Osteocyte (in vitro differentiated cells): ENCODE measurements at places on chromosomes 4 and X.

GRCh38 chrX:108126661-108127060 lies 35.1 kb downstream of the ATG4A start:
- no peak overlapping the region for H3K27ac ChIP-seq
- no peak overlapping the region for H3K4me3 ChIP-seq
- H3K27me3 ChIP-seq: no peaks in the 10 kb centered on the region
- DNase-seq: no peak
- H3K36me3 ChIP-seq: peaks cover 29% of the 10 kb centered on the region

GRCh38 chr4:3399277-3400194 lies 42.2 kb upstream of the HGFAC start:
- no peak overlapping the region for H3K27ac ChIP-seq
- H3K4me3 ChIP-seq: no peak overlapping the region
- peaks cover 13% of the 10 kb centered on the region for H3K4me1 ChIP-seq

- no peak overlapping the region for H3K4me3 ChIP-seq
- DNase-seq: no peak
- H3K27me3 ChIP-seq: no peaks in the 10 kb centered on the region
- H3K36me3 ChIP-seq: no peaks in the 10 kb centered on the region
These were observed 67.7 kb upstream of the STARD8 start for GRCh38 chrX:68579810-68580209.

- no peaks in the 10 kb centered on the region for H3K27me3 ChIP-seq
- H3K36me3 ChIP-seq: peaks cover 11% of the 10 kb centered on the region
- DNase-seq: no peak
- H3K4me3 ChIP-seq: peak overlapping the region; percentile 67
These were observed 35.9 kb downstream of the ANTXR2 start for GRCh38 chr4:80036949-80037685.

DNA sequence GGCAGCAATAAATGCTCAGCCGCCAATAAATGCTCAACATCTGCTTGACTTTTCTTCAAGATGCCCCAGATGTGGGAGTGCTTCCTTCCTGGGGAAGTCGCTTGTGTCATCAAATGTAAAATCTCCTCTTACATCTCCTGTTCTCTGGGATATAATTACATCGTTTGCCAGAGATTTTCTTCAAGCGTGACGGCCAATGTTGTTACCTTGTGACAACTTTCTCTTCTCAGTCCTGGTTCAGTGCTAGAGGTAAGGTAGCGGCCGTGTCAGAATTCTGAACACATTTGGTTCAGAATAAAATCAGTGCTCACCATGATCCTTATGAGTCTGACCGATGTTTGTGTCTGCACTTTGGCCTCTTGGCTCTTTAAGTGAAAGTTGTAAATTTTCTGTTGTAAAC lies 102.5 kb downstream of the ASMT start:
- H3K27me3 ChIP-seq: no peaks in the 10 kb centered on the region
- no peak overlapping the region for H3K27ac ChIP-seq
- DNase-seq: peak; percentile 42
- no peaks in the 10 kb centered on the region for H3K4me1 ChIP-seq
- H3K36me3 ChIP-seq: no peaks in the 10 kb centered on the region

DNA sequence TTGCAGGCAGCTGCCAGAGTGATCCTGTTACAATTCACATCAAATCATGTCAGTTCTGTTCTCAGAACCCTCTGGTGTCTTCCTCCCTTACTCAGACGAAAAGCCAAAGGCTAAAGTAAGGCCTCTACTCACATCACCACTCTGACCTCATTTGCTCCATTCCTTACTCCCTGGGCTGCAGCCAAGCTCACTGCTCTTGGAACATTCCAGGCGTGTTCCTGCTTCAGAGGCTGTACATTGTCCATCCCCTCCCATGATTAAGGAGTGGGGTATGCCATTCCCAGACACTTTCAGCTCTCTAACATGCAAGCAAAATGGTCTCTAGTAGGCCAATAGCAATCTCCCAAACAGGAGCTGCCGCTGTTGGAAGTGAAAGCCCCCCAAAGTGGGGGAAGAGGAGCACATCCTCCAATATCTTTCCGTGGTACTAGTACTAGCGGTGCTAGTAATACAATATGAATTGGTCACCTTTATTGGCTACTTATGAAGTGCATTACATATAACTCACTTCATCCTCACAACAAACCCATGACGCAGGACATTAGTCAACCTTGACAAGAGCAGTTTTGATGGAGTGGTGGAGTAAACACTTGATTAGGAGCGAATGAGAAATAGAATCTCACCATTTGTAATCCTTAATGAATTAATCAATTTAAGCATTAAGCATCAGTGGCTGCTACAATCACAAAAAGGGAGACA lies 15.0 kb downstream of the GAB3 start:
- H3K27ac ChIP-seq: peak overlapping the region; percentile 56
- peaks cover 55% of the 10 kb centered on the region for H3K4me1 ChIP-seq
- no peak for DNase-seq
- no peaks in the 10 kb centered on the region for H3K27me3 ChIP-seq
- H3K4me3 ChIP-seq: no peak overlapping the region

GRCh38 chrX:105706041-105706440 lies 116.3 kb upstream of the NRK start:
- H3K36me3 ChIP-seq: no peaks in the 10 kb centered on the region
- H3K27ac ChIP-seq: no peak overlapping the region
- H3K4me3 ChIP-seq: no peak overlapping the region
- H3K27me3 ChIP-seq: peaks cover 2% of the 10 kb centered on the region
- peaks cover 6% of the 10 kb centered on the region for H3K4me1 ChIP-seq

- H3K4me1 ChIP-seq: peaks cover 8% of the 10 kb centered on the region
- H3K27me3 ChIP-seq: peaks cover 4% of the 10 kb centered on the region
- no peak overlapping the region for H3K4me3 ChIP-seq
- DNase-seq: no peak
These were observed 18.8 kb upstream of the AREG start for GRCh38 chr4:74426101-74426500.
